ENCODE measurements at places on chromosomes 5 and 9. TPM values are rescaled to one million over a fixed set of nuclear protein-coding genes. Genes with fewer than 3 reads are reported as not detected.

IER5L gene
- total RNA-seq = 9.1 TPM

EFNA5 gene
- total RNA-seq = 9.7 TPM

MAMDC2 gene
- total RNA-seq = 7.0 TPM

ACTBL2 gene
- not detected for total RNA-seq

PFN3 gene
- not detected for total RNA-seq

DOK3 gene
- total RNA-seq = 8.9 TPM

DNA sequence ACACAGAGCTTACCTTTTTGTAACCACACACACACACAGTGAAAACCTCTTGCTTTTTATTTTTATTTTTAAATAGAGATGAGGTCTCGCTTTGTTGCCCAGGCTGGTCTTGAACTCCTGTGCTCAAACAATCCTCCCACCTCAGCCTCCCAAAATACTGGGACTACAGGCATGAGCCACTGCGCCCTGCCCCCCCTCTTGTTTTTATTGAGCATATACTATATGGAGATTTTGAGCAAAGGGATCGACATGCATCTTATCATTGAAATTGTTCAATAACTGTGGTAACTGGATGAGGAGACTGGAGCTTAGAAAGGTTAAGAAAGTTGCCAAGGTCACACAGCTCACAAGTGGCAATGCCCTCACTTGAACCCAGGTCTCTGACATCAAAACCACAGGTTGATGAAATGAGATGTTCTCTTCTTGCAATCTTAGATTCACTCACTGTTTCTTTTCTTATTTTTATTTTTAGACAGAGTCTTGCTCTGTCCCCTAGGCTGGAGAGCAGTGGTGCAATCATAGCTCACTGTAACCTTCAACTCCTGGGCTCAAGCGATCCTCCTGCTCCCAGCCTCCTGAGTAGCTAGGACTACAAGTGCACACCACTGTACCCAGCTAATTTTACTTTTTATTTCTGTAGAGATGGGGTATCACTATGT lies 26.8 kb upstream of the STXBP1 start:
- no peak for DNase-seq

DNA sequence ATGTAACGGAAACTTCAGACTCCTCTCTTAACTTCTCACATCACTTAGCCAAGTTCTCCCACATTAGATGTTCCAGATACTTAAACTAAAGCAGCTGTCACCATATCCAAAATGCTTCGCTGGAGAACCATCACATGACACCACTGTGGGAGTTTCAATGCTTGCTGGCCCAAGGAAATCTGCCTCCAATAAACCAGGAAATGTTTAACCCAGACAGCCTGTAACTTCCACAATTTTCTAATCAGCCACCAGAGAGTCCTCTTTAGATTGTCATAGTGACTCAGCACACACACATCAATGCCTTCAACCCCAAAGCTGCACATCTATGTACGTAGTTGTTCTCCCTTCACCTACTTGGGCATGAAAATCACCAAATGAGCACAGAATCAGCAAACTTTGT lies 118.7 kb downstream of the LPAR1 start:
- no peak for DNase-seq

DNA sequence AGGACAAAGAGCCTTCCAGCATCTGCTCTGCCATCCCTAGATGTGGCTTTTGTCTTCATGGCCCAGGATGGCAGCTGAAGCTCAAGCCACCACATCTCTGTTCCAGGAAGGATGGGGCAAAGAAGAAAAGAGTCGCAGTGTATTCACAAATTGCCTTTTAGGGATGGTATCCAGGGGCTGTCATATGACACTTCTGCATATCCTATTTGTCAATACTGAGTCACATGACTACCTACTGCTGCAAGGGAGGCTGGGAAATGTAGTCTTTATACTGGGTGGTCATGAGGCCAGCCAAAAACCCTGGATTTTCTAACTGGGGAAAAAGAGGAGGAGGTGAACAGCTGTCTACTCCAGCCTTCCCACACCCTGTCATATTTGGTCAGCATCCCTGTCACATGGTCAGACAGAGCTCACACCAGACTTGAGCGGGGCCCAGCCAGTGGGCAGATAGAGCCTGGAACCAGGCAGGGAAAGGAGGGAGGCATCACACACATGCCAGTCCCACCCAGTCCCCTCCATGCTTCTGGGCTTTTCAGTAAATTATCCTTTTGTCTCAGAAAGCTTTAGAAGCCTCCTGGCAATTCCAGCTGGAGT lies 52.0 kb downstream of the OLFM1 start:
- DNase-seq = no peak

DNA sequence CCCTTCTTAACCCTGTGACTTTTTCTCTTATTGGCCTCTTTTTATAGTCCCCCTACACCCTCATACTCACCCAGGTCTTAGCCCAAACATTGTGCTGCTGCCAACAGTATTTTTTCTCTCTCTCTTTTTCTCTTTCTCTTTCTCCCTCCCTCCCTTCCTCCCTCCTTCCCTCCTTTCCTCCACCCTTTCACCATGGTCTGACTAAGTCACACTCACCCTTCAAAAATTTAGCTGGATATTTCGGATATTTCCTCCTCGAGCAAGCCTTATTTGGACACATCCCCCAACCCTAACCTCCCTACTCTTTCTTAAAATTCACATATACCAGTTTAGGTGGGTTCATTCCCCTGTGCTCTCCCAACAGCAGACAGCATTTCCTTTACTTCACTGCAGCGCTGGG lies 64.7 kb downstream of the FGF1 start:
- no peak for DNase-seq

- no peak for DNase-seq
Measured at GRCh38 chr9:107375001-107375400, 91.9 kb downstream of the RAD23B start.

- DNase-seq = no peak
Measured at GRCh38 chr9:19133549-19134345, 6.5 kb upstream of the PLIN2 start.

GRCh38 chr9:5953743-5954707 lies 61.4 kb downstream of the RANBP6 start:
- no peak for DNase-seq

Measured in colonic mucosa (tissue), 4 donors.